ENCODE measurements at places on chromosomes 12 and 14.

GRCh38 chr14:98181241-98181640 lies 1090.8 kb downstream of the BCL11B start:
- DNase-seq, result no peak

- peak; percentile 91 for DNase-seq
Measured at GRCh38 chr14:100375266-100375962, 52.3 kb downstream of the SLC25A47 start.

DNA sequence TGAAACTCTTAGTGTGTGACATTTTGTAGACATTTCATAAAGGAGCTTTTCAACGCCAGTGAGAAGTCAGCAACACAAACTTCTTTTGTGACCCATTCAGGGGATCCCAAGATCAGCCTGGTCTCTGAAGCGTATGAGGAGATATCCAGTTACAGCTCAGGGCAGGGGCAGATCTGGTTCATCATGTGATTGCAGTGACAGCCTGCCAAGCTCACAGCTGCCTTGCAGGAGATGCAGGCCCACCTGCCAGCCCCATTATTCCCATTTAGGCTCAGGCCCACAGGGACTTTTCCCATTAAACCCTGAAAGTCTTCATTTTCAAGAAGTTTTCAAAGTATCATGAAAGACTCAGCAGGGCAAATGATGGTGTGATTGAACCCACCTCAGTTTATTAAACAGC lies 38.3 kb downstream of the SRGAP1 start:
- no peak for DNase-seq

- DNase-seq, result no peak
Measured at GRCh38 chr12:125184213-125184967, 119.2 kb downstream of the AACS start.

DNA sequence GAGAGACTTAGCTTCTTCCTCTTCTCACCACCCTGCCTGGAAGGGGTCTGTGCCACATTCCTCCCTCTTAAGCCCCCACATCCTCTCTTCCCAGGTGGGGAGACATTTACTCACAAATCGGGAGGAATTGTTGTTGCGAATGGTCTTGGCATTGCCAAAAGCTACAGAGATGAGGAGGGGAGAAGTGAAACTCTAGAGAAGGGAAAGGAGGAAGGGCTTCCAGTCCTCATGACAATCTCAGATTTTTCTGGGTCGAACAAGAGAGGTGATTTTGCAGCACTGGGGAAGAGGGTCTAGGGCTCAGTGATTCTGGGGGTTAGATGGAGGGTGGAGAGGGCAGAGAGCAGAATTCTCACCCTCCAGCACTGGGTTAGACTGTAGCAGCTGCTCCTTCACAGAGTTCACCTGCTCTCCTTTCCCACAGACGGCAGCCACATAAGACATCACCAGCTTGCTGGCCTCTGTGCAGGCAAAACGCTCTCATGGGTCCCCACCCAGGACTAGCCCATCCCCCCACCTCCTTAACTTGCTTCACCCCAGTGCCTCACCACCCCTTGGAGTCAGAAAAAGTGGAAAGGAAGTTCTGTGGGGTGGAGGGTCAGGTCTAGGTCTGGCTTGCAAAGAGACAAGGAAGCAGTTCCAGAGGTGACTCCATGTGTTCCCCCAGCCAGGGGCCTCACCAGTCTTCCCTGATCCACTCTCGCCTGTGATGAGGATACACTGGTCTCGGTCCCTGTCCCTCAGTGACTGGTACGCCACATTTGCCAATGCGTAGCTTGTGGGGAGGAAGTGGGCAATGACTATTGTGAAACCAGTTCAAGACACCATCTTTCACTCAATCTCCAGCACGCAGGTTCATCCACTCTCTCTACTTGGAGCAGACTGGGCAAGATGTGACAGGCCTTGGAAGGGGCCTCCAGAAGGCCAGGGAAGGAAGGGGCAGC lies 2.7 kb downstream of the MYO1A start:
- DNase-seq, result peak; percentile 69
